Activated naive CD4-positive, alpha-beta T cell (primary cell): ENCODE measurements at places on chromosomes 3 and 15.

- DNase-seq = no peak
Measured at GRCh38 chr3:16102905-16103364, 71.5 kb upstream of the GALNT15 start.

DNA sequence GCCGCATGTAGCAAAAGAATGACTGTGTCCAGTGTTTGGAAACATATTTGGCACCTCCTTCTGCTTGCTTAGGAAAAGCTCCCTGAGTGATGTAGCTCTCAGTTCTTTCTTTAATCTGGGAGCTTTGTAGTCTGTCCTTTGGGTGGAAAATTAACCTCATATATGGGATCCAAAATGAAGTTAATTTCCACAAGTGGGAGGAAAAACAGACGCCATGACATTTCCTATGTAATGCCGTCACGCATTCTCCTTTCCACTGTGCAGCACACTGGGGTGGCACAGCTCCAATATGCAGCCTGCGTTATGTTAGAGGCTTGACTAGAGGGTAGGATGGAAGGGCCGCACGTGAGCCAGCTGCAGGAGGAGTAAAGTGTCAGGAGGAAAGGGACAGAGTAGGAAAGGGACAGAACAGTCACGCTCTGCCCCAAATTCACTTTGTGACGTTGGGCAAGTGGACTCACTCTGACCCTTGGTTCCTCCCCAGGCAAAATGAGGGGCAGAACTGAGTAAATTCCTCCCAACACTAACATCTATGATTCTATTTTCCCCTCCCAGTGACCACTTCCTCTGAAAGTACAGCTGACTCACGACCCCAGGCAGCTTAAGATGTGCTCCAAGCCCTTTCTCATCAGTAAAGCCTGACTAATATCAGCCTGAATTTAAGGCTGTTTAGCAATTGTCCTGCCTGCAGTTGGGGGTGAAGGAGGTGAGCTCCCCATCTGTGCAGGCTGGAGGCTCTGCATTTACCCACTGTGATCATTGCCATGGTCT lies 176.5 kb upstream of the PFN2 start:
- no peak for DNase-seq

GRCh38 chr3:60703008-60703407 lies 548.2 kb downstream of the FHIT start:
- DNase-seq = no peak

DNA sequence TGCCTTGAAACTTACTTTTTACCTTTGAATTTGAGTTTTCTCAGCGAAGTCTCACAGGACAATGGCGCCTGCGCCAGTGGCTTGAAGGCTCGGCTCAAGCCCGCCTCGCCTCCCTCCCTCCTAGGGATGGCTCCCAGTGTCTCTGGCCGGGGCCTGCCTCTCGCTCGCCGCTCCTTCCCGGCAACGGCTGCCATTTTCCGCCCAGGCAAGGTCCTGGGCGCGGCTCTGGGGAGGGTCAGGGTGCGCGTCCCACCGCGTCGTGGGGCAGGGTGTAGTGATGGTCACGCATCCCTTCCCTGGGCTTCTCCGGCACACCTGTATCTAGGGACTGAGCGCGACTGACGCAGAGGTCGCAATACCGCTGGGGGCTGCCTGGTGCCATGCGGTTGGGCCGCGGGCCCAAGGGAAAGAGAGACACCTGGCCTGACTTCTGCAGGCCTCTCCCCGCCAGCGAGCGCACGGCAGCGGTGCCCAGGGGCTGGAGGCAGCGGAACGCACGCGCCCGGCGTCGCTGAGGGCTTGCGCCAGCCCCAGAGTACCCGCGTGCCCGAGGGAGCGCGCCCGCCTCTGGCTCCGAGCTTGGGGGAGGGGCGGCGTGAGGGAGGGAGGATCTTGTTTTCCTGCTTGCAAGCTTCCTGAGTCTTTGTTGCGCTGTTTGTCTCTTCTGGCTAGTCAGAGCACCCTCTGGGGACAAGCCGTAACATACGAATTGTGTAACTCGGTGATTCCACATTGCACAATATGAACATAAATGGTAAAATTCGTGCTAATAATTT lies 20.7 kb upstream of the FEM1B start:
- peak; percentile 70 for DNase-seq

GRCh38 chr3:182212479-182213076 lies 500.9 kb downstream of the SOX2 start:
- DNase-seq = no peak
